ENCODE measurements at places on chromosomes 11 and 22.

- no peak for DNase-seq
These were observed 19.2 kb upstream of the MRGPRX1 start for GRCh38 chr11:18958221-18958910.

- no peak for DNase-seq
These were observed 92.7 kb downstream of the NAV2 start for GRCh38 chr11:19805376-19805775.

DNA sequence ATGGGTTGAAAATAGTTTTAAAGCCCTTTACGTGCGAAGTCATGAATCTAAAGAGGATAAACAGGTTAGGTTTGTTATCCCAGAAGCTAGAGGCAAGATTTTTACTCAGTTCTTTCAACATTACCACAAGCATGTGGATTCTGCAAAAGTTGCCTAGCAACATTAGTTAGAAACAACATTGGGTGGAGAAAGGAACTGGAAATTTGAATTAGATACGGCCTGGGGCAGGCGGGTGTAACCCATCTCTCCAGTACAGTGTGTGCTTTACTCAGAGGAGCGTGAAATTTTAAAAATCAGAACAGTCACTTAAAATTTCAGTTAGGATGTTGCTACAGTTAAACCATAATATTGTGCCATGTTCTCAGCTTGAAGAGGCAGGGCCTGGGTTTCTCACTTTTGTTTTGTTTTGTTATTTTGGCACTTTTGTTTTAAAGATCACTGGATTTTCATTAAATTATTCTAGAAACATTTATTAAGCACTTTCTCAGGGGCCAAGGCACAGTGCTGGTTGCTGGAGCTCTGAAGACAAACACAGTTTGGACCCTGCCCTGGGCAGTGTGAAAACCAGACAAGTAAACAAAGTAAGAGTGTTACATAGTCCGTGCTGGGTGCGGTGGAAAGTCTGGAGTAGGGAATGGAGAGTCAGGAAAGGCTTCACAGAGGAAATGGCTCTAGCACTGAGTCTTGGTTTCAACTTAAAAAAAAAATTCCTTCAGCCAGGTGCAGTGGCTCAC is 4.4 kb upstream of the WEE1 start:
- DNase-seq: no peak

DNA sequence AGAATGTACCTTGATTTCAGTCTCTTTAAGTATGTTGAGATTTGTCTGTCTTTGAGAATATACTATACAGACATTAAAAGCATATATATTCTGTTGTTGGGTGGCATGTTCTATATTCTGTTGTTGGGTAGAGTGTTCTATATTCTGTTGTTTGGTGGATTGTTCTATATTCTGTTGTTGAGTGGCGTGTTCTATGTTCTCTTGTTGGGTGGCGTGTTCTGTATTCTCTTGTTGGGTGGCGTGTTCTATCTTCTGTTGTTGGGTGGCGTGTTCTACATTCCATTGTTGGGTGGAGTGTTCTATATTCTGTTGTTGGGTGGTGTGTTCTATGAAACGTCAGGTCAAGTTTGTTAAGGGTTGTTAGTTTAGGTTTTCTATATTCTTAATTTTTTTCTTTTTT is 27.1 kb upstream of the CTTN start:
- no peak for DNase-seq

DNA sequence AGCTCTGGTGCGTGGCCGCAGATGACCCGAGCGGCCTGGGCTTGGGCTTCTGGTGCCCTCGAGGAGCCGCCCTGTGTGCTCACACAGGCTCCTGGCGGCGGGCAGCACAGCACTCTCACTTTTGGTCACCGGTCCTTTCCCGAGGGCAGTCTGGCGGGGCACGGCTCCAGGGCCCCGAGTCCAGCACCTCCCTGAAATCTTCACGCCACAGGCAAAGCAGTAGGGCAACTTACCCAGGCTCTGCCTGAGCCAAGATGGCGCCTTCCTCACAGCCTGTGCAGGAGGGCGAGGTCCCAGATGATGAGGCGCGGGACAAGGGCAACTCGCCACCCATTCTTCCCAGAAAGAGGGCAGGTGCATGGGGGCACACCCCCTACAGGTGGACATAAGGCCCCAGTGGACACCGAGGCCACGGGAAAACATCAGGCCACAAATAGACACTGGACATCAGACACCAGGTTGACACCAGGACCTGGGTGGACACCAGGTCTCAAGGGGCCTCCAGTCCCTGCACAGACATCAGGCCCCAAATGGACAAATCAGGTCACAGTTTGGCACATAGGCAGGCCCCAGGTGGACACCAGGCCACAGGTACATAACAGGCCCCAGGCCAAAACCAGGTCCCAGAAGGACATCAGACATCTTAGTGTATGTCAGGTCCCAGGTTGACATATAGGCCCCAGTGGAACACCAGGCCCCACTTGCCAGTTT is 57.6 kb upstream of the SEPTIN5 start:
- DNase-seq: no peak

GRCh38 chr22:16914006-16914405 is 88.8 kb upstream of the XKR3 start:
- no peak for DNase-seq

DNA sequence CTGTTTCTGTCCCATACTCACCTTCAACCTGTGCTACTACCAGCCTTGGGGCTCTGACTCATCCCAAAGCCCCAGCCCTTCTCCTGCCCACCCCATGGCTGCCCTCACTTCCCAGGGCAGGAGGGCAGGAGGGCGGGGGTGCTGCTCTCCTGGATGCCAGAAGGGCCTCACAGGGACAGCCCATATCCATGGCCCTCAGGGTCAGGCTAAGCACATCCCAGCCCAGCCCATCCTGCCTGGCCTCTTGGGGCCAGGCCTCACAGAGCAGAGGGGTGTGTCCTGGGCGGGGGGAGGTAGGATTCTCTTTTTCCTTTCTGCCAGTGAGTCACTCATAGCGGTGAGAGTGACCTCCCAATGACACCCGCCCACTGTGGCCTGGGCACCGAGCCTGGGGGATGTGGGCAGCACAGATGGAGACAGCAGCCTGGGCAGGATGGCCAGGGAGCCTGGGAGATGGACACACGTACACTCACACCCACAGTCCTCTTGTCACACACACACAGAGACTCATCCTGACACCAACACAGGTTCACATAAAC is 2.4 kb downstream of the LTBP3 start:
- DNase-seq: no peak

GRCh38 chr11:1543606-1544263 is 28.3 kb downstream of the DUSP8 start:
- no peak for DNase-seq

DNA sequence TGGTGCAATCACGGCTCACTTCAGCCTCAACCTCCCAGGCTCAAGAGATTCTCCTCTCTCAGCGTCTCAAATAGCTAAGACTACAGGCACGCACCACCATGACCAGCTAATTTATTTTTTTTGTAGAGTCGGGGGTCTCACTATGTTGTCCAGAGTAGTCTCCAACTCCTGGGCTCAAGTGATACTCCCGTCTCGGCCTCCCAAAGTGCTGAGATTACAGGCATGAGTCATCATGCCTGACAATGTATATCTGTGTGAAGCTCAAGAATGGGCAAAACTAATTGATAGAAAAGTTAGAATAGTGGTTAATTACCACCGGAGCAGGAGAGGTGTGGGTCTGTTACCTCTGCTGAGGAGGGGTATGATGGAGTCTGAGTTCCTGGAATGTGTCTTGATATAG is 9.1 kb upstream of the SLC43A3 start:
- no peak for DNase-seq

- DNase-seq: no peak
These were observed 61.1 kb upstream of the PDGFD start for GRCh38 chr11:104225047-104225446.

DNA sequence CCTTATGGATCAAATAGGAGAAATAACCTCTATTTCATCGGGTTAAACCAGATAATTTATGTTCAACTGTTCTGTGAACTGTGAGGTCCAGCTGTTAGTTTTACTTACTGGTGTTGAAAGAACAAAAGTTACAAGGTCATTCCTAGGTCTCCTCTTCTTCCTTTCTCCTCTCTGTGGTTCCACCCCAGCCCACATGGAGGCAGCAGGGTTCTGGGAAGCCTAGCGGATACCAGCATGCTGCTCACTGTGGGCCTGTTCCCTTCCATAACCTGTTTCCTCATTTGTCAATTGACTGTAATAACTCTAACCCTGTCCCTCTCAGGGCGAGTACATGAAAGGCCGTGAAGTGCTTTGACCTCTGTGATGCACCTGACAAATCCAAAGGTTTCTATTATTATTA is 27.8 kb downstream of the RELT start:
- DNase-seq: peak; percentile 71

DNA sequence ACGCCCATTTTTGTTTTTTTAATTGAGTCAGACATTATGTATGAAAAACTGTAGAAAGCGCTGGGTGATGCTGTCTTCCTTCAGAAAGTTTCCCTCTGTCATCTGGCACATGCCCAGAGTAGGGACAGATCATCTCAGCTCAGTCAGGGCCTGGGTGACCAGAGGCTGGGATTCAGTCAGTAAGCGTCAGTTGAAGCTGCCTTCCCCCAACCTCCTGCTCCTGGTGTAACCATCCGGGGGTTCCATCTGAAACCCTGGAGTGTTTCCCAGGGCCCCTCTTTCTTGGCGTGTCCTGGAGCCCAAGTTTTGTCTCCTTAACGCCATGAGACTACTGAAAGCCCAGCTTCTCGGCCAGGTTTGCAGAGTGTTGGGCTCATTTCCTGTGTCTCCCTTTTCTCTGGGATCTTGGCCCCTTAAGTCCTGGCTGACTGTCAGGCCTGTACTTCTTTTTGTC is 10.7 kb downstream of the PPFIA1 start:
- DNase-seq: no peak

DNA sequence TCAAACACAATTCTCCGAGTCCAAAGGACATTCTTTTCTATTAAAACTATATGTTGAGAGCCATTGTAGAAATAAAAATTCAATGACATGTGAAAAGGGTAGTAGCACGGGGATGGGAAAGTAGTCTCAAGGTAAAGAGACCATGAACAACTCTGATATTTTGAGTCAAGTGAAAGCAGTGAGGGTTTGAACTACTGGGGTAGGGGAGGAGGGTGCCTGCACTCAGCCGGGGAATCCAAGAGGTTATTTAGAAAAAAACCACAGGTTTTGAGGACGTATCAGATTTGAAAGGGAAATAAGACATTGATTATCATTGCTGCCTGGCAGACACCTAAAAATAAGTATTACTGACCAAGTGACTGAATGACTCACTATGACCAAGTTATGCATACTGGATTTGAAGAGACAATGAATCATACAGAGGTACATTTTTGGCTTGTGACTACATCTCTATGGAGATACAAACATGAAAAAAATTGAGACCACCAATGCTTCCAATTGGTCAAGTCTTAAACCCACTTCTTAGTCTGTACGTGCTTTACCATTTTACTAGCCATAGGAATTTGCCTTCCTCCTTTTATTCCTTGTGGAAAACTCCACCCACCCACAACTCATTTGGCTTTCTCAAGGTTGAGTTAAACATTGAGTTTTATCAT is 2.2 kb upstream of the OR52H1 start:
- DNase-seq: no peak

- DNase-seq: peak; percentile 63
These were observed 50.7 kb downstream of the RRAS2 start for GRCh38 chr11:14308114-14308896.

GRCh38 chr11:46918083-46918787 is at the start of gene LRP4:
Gene LRP4, minus strand, starts transcription at chr11:46918550. Its CDS starts 171 bp downstream, at chr11:46918379.
- peak; percentile 61 for DNase-seq

DNA sequence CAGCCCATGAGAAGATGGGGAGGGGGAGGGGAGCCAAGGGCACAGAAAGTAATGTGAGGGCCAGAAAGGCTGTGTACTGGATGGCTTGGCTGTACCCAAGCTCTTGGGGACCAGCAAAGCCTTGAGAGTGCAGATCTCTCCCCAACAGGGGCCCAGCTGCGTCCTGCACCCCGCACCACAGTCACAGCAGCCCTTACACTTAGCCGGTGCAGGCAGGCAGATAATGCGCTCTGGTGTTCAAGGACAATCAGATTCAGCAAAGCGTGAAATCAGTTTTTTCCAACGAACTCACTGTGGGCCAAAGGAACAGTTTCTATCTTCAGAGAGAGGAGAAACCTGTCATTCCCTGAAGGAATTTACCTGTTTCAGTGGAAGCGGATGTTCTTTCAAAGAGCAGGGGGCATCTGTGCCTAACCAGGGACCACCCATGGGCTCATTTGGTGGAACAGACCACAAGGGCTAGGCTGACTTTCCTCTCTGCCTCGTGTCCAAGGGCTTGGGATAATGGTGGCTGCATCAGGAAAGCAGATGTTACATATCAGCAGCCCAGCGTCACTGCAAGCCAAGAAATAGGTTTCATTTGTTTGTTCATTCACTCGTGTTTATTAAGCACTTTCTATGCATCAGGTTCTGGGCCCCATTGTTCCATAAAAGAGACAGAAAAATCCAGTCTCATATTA is 81.2 kb upstream of the SPON1 start:
- DNase-seq: no peak

- DNase-seq: no peak
These were observed 60.2 kb upstream of the WNT11 start for GRCh38 chr11:76266286-76267100.

DNA sequence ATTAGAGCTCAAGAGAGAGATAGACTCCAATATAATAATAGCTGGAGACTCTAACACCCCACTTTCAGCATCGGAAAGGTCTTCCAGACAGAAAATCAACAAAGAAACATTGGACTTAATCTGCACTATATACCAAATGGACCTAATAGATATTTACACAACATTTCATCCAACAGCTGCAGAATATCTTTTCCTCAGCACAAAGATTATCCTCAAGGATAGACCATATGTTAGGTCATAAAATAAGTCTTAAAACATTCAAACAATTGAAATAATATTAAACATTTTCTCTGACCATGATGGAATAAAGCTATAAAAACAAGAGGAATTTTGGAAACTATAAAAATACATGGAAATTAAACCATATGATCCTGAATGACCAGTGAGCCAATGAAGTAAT is 45.1 kb upstream of the FAM181B start:
- no peak for DNase-seq

GRCh38 chr11:115141231-115142114 is 362.7 kb downstream of the CADM1 start:
- DNase-seq: no peak

DNA sequence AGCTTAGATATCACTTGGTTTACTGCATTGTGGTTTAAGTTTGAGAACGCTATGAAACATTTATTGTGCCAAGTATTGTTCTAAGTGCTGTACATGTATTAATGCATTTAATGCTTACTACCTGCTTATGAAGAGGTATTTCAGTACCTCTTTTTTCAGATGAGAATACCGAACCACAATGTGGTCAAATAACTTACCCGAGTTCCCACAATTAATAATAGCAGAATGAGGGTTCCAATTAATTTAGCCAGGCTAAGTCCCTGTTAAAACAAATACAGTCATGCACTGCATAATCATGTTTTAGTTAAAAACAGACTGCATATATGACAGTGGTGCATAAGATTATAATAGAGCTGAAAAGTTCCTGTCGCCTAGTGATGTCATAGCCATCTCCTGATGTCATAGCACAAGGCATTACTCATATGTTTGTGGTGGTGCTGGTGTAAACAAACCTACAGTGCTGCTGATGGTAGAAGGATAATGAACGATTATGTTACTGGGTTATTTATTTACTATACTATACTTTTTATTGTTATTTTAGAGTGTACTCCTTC is 4.3 kb downstream of the ZC3H12C start:
- no peak for DNase-seq
